ENCODE measurements at places on chromosomes 2 and 18.

GRCh38 chr2:235330775-235331451 lies 162.9 kb upstream of the AGAP1 start:
- H3K4me3 ChIP-seq: no peak overlapping the region
- no peak for DNase-seq
- H3K27me3 ChIP-seq: no peaks in the 10 kb centered on the region
- H3K27ac ChIP-seq: no peak overlapping the region
- no peaks in the 10 kb centered on the region for H3K36me3 ChIP-seq
- no peaks in the 10 kb centered on the region for H3K4me1 ChIP-seq

DNA sequence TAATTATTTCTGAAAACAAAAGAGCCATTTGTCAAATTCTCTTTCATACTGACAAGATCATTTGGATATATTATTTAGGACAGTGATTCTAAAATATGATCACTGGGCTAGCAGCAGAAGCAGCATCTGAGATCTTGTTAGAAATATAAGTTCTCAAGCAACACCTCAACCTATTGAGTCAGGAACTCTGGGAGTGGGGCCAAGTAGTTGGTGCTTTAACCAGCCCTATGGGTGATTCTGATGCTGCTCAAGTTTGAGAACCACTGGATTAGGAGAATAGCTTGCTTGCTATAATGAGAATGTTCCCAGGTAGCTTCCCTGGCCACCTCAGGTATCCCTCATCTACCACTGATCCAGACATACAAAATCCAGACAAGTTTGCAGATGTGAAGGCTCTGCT lies 466.9 kb upstream of the CELF4 start:
- no peaks in the 10 kb centered on the region for H3K4me1 ChIP-seq
- no peak for DNase-seq
- H3K27me3 ChIP-seq: no peaks in the 10 kb centered on the region
- no peak overlapping the region for H3K27ac ChIP-seq

GRCh38 chr2:40169430-40169829 lies 282.5 kb downstream of the SLC8A1 start:
- H3K27me3 ChIP-seq: no peaks in the 10 kb centered on the region
- no peaks in the 10 kb centered on the region for H3K4me1 ChIP-seq
- no peak overlapping the region for H3K27ac ChIP-seq
- H3K36me3 ChIP-seq: no peaks in the 10 kb centered on the region
- no peak overlapping the region for H3K4me3 ChIP-seq
- DNase-seq: no peak

GRCh38 chr18:49638891-49639557 lies 77.2 kb downstream of the LIPG start:
- DNase-seq: no peak
- H3K27me3 ChIP-seq: no peaks in the 10 kb centered on the region
- H3K36me3 ChIP-seq: no peaks in the 10 kb centered on the region
- H3K4me3 ChIP-seq: no peak overlapping the region
- H3K4me1 ChIP-seq: no peaks in the 10 kb centered on the region
- no peak overlapping the region for H3K27ac ChIP-seq

- no peaks in the 10 kb centered on the region for H3K27me3 ChIP-seq
- H3K4me3 ChIP-seq: peak overlapping the region; percentile 7
- H3K36me3 ChIP-seq: no peaks in the 10 kb centered on the region
- peak overlapping the region; percentile 32 for H3K27ac ChIP-seq
- no peak for DNase-seq
These were observed 87.3 kb downstream of the HNRNPLL start for GRCh38 chr2:38515155-38516074.
